NCI-H1105 treated with DMSO at 0.1 percent for 48 hours (cell line): ENCODE measurements at places on chromosomes 13 and 19.

DNA sequence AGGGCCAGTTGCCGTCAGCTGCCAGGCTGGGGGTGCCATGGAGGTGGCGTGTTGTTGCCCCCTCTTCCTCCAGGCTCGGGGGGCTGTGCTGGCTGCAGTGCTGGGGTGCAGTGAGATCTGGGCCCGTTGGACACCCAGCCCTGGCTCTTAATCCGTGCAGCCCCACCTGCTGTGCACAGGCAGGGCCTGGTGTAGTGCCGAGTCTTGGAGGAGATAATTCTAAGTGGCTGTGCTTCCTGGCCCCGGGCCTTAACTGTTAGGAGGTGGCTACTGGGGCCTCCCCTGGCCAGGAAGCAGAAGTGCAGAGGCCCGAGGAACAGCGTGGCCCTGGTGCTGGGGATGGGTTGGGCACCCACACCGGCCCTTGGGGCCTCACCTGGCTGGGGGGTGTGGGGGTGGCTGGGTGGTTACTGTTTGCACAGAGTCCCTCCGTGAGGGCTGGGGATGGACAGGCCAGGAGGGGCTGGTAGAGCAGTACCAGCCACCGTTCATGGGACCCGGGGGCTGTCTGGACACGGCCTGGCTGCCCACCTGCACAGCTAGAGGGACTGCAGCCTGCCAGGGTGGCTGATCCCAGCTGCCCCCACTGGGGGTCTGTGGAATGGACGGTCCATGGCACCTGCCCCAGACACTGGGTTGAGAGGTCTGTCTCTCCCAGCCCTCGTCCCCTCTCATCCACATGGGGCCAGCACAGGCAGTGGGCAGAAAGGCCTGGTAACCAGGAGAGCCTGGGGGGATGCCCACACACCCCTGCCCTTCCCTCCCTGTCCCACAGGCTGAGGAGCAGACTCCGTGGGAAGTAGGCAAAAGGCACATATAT is 3.3 kb downstream of the GPX4 start:
- no peak for DNase-seq

GRCh38 chr19:40663695-40664692 is 26.5 kb downstream of the NUMBL start:
- DNase-seq: no peak

DNA sequence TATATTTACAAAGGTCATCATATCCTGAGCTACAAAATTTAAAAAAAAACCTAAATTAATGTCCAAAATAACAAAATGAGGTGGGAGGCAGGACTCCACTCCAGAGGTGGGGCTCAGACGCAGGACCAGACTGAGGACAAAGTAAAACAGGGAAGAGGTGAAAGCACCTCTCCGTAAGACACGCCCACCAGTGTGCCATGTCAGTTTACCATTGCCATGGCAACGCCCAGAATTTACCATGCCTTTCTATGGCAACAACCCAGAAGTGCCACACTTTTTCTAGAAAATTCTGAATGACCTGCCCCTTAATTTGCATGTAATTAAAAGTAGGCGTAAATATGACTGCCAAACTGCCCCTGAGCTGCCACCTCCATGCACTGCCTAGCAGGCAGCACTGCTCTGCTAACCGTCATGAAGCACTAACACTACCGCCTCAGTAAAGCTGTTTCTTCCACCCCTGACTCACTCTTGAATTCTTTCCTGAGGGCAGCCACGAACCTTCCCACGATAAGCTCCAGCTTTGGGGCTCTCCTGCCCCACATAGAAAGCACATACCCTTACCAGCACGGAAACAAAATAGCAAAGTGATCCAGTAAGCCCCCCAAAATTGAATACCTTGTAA is 22.3 kb upstream of the PDCD5 start:
- no peak for DNase-seq

GRCh38 chr13:104975272-104975671 is 1560.2 kb downstream of the EFNB2 start:
- DNase-seq: no peak

DNA sequence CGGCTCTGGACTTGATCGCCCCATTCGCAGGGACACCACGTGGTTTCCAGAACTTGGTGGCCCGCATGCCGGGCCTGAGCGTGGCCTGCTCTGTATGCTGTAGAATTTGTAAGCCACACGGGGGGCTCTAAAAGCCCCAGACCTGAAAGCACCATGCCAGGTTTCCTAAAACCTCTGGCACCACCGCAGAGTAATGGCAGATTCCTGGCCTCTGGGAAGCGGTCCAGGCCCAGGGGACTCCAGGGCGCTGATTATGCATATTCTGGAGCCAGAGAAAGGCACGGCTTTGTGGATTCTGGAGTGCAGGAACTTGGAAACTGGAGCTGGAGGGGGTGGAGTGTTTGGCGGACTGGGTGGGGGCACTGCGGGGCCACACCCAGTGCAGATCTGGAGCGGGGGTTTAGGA is 3.7 kb downstream of the FTL start:
- DNase-seq: no peak

GRCh38 chr19:1222394-1222793 is 15.4 kb downstream of the CBARP start:
- no peak for DNase-seq

- peak; percentile 17 for DNase-seq
Observed at GRCh38 chr19:4172861-4173473, 9.4 kb downstream of the SIRT6 start.

GRCh38 chr13:87712012-87712411 is 40.8 kb downstream of the SLITRK5 start:
- DNase-seq: no peak

GRCh38 chr13:25951831-25952230 is 100.0 kb downstream of the SHISA2 start:
- DNase-seq: no peak

- DNase-seq: no peak
Observed at GRCh38 chr13:55000844-55001243, 1972.2 kb downstream of the OLFM4 start.

GRCh38 chr19:5765220-5765619 is 19.3 kb downstream of the PRR22 start:
- no peak for DNase-seq

DNA sequence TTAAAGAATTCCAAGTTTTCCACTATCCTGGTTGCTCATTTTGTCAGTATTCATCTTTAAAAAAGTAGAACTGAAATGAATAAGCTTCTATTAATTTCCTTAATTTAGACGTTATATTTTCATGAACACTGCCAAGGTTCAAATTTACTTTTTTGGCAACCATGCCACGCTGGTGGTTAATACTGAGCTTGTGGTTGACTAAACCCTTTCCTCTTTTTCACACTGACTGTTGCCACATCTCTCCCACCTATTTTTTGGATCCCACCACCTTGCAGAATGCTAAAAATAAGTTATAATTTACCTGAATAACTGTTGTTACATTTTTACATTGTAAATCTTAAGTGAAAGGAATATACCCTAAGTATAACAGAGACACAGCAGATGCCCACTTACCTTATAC is 45.0 kb downstream of the FLT3 start:
- no peak for DNase-seq

DNA sequence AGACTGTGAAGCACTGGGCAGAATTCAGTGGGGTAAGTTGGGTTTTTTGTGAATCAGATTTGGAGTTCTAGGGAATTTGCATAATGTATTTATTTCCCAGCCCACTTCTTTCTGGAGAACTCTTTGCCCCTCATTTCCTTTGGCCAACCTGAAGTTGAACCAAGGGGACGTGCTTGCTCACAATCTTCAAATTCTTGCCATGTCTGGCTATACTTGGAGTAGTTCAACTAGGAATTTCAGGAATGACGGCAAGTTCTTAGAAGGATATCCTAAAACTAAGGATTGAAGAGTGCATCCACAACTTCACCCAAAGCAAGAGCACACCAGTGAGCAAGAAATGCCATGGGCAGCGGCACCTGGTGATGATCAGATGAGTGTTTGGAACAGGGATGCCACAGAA is 88.5 kb downstream of the TEX26 start:
- DNase-seq: no peak

- no peak for DNase-seq
Observed at GRCh38 chr19:19418555-19419260, 13.2 kb downstream of the GATAD2A start.

GRCh38 chr13:99866781-99867180 is 104.8 kb downstream of the ZIC5 start:
- DNase-seq: no peak

- DNase-seq: no peak
Observed at GRCh38 chr13:30170569-30170968, 136.8 kb downstream of the KATNAL1 start.

DNA sequence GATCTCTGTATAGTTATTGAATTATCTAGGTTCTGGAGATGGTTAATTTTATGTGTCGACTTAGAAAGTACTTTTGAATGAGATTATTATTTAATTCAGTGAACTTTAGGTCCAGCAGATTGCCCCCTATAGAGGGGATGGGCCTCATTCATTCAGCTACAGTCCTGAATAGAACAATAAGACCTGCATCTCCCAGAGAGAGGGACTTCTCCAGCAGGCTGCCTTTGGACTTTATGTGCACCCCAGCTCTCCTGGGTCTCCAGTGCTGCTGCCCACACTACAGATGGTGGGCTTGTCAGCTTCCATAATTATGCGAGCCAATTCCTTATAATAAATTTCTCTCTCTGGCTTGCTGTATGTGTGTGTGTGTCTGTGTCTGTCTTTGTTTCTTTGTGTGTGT is 39.3 kb upstream of the KL start:
- no peak for DNase-seq

GRCh38 chr13:33108620-33109019 is 92.4 kb downstream of the KL start:
- DNase-seq: no peak

DNA sequence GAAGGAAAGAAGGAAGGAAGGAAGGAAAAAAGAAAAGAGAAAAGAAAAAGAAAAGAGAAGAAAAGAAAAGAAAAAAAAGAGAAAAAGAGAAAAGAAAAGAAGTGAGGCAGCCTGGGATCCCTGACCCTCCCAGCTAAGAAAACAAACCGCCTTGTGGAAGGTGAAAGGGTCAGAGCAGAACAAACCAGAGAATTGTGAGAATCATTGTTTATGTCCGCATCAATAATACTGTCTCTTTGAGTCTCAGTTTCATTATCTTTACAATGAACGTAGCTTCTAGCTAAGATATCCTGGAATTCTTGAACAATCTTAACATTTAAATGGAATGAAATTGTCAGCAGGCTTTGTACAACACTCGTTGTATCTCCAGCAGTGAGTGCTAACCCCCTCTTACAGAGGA is 66.4 kb upstream of the SERP2 start:
- DNase-seq: no peak

DNA sequence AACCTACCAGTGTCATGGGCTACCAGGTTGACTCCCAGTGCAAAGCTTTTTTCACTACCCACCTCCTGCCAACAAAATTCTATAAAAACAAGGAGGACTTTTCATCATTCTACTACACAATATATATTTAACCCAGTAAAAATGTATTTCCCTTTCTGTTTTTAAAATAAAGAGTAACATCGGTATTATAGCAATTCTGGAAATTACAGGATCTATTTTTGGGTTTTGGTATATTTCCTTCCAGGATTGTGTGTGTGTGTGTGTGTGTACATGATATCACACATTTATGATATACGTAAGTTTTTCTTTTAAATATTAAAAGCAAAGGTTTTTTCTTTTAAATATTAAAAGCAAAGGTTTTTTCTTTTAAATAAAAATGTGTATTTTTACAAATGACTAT is 6.0 kb upstream of the UBL3 start:
- DNase-seq: no peak

- DNase-seq: no peak
Observed at GRCh38 chr19:16470911-16471811, 609 bp downstream of the EPS15L1 start.

GRCh38 chr19:48386981-48387380 is 4.4 kb downstream of the KDELR1 start:
- no peak for DNase-seq

DNA sequence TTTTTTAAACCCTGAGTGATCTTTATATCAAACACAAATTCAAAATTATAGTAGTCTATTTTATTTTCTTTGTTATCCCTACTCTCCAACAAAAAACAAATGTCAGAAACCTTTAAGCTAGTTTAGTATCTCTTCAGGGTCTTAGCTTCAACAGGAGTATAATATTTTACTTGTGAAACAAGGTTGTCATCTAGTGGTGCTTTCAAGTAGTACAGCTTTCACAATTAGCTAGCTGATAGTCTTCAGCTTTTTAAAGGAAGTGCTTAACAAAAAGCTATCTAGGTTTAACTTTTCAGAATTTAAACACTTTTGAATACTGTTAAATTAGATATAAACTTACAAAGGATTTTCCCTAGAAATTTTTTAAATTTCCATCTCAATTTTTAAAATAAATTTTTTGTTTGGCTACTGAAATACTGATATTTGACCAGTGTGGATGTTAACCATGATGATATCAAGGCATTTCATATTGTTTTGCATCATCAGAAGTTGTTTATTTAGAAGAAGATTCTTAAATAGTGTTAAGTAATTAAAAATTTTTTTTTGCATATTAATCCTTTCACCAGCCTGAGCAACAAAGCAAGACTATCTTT is 34.2 kb downstream of the TDRD3 start:
- DNase-seq: peak; percentile 85

GRCh38 chr19:45311621-45312020 is 11.1 kb downstream of the CKM start:
- no peak for DNase-seq

GRCh38 chr13:30848332-30849027 is 57.6 kb upstream of the MEDAG start:
- DNase-seq: no peak

DNA sequence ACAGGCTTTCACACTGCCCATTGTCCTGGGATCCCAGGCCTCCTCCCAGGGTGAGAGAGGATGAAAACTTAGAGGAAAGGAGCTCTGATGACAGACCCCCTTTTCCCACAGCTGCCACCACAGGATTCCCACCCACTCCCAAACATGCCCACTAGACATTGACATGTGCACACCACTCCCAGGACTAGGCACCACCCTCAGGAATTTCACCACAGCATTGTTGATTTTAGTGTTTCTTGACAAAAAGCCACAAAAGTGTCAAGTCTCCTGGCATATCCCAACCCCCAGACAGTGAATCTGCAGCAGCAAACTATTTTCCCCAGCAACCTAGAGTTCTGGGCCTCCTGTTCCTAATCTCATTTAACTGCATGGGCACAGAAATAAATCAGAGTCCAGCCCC is 10.1 kb downstream of the ZNF714 start:
- no peak for DNase-seq

DNA sequence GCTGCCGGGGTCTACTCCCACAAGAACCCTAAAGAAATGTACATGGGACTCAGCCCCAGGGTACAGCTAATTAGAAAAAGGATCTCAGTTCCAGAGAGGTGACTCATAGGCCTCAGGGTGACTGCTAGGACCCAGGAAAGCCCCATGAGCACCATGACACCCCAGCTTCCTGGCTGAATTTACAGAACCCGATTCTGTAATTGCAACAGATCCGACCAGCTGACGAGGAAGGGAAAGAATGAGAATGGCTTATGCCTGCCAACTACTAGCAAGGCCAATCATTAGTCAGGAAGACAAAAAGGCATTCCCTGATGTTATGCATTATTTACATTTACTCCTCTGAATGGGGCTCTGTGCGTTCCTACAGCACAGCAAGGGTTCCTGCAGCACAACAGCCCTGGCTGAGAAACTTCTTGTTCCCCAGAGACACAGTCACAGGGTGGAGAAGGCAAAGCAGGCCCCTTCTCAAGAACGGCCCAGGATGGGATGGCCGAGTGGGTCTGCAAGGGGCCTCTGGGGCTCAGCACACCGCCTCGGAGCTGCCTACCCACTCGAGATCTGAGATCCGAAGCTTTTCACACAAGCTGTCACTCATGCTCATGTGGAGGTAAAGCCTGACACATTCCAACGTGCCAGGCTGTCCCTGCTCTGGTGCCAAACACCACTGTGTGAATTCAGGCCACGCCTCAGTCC is 27.2 kb downstream of the PBX4 start:
- DNase-seq: no peak

- no peak for DNase-seq
Observed at GRCh38 chr19:48780631-48781391, 25.5 kb downstream of the FGF21 start.

- DNase-seq: no peak
Observed at GRCh38 chr19:3655402-3656072, 28.9 kb upstream of the CACTIN start.
